ENCODE measurements at places on chromosomes 1 and 21. TPM values are rescaled to one million over a fixed set of nuclear protein-coding genes. Genes with fewer than 3 reads are reported as not detected.
A peak's percentile ranks its signal among the peaks of the same experiment; 100 is the strongest.

The LRRC42 gene
- 12.9 TPM for total RNA-seq

The SH2D1B gene
- 0.11 TPM for total RNA-seq

- no peak for DNase-seq
- H3K27ac ChIP-seq: no peak overlapping the region
- H3K4me1 ChIP-seq: peaks cover 28% of the 10 kb centered on the region
- no peak overlapping the region for H3K4me3 ChIP-seq
- H3K36me3 ChIP-seq: peaks cover 6% of the 10 kb centered on the region
- peaks cover 41% of the 10 kb centered on the region for H3K27me3 ChIP-seq
Measured at GRCh38 chr1:205239078-205239477, 11.3 kb downstream of the TMCC2 start.

GRCh38 chr1:153546371-153546770 is 765 bp upstream of the S100A4 start:
- peaks cover 88% of the 10 kb centered on the region for H3K4me1 ChIP-seq
- no peaks in the 10 kb centered on the region for H3K27me3 ChIP-seq
- H3K4me3 ChIP-seq: peak overlapping the region; percentile 66
- no peaks in the 10 kb centered on the region for H3K36me3 ChIP-seq

DNA sequence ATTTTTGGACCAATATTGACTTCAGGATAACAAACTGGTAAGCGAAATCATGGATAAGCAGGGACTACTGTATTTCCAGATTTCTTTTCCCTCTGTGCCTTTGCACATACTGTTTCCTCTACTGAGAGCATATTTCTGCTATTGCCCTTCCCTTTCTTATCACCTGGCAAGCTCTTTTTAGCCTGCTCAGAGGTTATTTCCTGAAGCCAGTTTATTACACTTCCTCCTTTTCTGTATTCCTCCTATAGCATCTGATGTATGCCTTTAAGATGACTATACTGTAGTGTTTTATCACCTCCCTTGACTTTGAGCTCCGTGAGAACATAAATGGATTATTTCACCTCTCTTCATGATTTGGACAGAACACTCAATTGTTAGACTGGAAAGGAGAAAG is 49.0 kb downstream of the MAGI3 start:
- no peaks in the 10 kb centered on the region for H3K4me1 ChIP-seq
- no peak overlapping the region for H3K4me3 ChIP-seq
- H3K27ac ChIP-seq: no peak overlapping the region

Measured in left ventricle myocardium inferior (tissue), 1 donor.